HAP-1 (cell line): ENCODE measurements at places on chromosomes 11 and 22.

DNA sequence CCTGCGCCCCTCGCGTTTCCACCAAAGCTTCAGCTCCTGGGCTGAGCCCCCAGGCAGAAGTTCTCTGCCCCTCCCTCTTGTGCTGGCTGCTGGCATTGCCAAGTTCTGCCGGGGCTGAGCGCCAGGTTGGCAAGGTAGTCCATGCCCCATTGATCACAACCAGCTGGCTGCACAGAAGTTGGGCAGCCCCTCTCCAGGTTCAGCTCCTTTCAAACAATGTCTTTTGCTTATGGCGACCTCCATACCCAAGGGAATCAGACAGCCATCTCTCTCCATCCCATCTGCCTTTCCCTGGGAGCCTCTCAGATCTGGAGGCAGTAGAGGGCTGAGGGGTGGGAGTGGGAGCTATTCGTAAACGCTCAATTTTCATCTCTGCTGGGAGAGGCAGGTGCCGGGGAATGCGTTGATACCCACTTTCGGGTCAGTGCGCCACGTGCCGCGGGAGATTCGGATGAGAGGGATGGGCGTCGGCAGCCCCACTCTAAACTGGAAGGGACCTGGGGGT is 1.5 kb downstream of the ADAMTS8 start:
- DNase-seq: no peak

DNA sequence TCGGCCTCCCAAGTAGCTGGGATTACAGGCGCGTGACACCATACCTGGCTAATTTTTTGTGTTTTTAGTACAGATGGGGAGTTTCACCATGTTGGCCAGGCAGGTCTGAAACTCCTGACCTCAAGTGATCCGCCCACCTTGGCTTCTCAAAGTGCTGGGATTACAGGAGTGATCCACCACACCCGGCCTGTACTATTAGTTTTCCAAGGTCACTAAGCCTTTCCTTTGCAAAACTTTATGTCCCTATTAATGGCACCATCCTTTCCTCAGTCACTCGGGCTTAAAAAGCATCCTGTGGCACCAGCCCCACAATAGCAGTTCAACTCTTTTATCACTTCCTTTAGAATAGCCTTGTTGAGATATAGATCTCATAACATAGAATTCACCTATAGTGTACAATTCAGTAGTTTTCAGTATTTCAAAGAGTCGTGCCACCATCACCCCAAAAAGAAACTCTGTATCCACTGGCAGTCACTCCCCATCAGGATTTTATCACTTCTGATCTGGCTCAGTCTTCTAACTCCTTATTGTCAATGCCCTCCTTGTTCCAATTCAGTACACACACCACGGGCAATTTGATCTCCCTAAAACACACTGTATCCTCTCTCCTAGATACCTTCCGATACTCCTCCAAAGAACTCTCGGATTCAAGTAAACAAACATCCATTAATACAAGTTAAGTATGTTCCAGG is 921 bp upstream of the BCL2L13 start:
- no peak for DNase-seq

DNA sequence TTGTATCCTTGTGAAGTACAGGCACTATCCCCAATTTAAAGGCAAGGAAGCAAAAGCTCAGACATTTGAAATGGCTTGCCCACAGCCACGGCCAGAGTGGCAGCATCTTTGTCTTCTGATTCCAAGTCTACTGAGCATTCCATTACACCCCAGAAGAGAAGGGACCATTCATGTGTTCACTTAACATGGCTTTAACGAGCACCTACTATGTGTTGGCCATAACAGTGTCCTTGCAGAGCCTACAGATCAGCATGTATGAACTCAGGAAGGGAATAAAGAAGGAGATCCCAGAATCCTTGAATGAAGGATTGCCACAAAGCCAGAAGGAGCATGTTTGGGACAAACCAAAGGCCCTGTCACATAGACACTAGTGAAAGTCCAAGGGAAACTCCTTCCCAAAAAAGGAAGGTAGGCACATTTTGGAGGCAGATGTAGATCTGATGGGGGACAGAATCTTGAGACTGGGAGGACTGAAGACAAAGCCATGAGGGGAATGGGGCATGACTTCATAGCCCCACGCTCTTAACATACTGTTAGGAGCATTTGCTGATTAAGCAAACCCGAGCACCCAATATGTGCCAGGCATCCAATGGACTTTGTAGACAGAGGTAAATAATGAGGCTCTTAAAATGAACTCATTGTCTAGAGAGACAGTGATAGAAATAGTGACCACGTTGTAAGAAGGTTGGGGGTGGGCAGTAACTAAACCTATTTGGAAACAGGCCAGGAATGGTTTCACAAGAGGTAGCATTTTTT is 54.9 kb downstream of the P4HA3 start:
- no peak for DNase-seq

GRCh38 chr22:19519041-19519926 is 4.9 kb downstream of the CLDN5 start:
- DNase-seq: no peak

DNA sequence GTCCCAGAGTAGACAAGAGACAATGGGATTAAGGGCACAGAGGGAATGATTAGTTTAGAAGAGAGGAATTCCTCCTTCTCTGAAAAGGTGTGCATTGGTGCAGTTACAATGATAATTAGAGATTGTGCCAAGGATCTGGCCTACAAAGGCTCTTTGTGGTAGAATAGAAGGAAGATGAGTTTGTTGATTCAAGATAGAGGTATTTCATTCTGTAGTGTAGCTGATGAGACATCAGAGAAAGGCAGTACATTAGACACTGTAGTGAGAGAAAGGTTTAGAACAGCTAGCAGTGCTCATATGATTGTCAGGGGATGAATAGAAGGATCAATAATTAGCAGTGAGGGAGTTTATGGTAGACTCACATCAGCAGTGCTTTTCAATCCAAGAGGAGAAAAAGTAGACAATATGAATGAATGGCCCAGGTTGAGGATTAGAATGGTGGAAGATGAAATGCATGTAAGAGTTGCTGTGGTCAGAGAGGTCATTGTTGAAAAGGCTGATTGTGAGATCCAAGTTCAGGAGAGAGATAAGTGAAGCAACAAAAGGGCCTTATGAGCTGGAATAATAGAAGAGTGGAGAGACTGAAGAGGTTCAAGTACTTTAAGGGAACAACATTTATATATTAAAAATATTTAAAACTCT is 28.9 kb downstream of the SIK2 start:
- no peak for DNase-seq

- DNase-seq: peak; percentile 72
Measured at GRCh38 chr11:71451596-71452198, 1.3 kb upstream of the NADSYN1 start.

GRCh38 chr11:117743121-117743815 is 53.7 kb downstream of the DSCAML1 start:
- DNase-seq: no peak

GRCh38 chr11:911031-911889 is 650 bp upstream of the CHID1 start:
- DNase-seq: peak; percentile 61

- DNase-seq: no peak
Measured at GRCh38 chr11:102589047-102589459, 36.1 kb downstream of the MMP20 start.

DNA sequence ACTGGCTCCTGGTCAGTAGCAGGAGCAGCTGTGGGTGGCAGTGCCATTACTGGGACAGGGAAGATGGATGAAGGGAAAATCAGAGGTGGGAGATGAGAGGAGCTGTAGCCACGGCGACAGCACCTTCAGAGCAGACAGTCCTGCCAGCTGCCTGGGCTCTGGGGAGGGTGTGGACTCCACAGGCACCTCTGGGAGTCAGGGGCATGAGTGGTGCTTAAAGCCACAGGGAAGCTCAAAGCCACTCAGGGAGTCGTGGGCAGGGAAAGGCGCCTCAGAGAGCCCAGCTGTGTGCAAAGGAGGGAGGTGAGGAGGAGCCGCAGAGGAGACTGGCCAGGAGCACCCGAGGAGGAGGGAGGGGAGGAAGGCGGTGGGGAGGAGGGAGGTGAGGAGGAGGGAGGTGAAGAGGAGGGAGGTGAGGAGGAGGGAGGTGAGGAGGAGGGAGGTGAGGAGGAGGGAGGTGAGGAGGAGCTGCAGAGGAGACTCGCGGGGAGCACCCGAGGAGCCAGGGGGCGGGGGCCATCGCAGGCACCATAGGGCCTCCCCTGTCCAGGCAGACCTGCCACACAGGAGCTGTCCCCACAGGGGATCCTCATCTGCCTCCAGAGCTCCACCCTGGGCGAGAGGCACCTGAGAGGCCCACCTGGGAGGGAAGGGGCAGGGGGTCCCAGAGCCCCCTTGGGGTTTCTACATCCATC is 977.6 kb downstream of the BRD1 start:
- no peak for DNase-seq

DNA sequence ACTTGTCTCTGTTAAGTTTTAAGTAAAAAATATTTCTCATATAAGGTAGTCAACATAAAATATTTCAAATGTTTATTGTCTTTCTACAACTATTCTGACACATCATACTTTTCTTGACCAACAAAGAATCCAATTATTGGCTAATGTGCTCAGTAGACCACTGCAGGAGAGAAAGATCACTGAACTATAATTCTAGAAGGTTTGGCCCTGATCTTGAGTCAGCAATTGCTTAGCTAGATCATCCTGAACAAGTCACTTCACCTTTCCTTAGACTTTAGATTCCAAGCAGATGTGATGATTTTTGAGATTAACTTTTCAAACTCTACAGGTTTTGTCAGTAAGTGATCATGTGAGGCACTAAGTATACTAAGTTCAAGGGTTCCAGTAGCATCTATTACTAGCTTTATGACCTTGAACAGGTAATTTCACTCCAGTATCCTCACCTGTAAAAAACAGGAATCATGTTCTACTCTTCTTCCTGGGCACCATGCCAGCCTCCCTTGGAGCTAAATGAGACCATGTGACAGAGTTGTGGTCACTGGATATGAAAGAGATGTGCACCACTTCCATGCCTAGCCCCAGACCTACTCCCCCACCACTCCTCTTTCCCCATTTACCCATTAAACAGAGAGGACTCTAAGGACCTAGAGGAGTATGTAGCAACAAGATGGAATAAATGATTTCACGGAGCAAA is 17.3 kb downstream of the PGM2L1 start:
- no peak for DNase-seq

- peak; percentile 72 for DNase-seq
Measured at GRCh38 chr22:38034278-38034882, 22.8 kb upstream of the PICK1 start.

GRCh38 chr11:12240677-12241076 is 130.3 kb downstream of the MICAL2 start:
- DNase-seq: no peak

DNA sequence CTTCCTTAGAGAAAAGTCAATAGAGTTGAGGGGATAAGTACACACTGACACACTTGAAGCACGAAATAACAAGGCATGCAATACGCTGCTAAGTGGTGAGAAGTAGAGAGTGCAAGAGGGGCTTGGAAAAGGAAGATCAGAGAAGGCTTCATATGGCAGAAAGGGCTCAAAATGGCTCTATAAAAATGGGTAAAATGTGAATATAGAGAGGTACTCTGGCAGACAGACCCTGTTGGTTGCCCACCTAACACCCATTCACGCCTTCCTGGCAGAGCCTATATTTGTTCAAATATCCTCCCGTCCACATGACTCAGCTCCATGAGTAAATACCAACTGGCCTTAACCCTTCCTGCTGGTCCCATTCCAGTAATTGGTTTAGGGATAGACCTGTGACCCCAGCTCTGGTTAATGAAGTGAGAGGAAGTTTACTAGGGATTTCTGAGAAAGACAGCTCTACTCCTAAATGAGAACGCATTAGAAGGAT is 38.9 kb upstream of the CCDC34 start:
- DNase-seq: no peak

DNA sequence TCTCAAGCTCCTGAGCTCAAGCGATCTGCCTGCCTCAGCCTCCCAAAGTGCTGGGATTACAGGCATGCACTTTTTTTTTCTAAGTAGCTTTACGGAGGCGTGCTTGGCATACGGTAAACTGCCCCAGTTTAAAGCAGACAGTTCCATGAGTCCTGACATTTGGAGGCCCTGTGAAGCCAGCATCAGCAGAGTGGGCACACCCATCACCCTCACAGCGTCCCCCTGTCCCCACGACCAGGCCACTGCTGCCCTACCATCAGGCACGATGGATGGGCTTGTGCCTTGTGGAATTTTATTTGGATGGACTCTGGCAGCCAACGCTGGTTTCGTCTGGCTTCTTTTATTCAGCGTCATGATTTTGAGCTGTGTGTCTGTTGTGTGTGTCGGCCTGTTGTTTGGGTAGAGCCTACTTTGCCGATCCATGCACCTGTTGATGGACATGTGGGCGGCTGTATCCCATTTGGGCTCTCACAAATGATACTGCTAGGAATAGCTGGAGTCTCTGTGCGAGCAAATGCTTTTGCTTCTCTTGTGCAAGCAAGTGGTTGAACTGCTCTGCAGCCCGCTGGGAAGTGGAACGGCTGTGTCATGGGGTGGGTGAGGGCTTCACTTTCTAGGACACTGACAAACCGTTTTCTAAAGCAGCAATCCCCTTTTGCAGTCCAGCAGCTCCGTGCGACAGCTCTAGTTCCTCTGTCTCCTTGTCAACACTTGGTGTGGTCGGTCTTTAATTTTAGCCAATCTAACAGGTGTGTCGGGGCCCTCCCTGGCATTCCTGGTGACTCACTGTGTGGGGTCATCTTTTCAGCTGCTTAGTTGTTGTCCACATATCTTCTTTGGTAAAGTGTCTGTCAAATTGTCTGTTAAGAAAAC is 23.8 kb downstream of the KCNQ1 start:
- no peak for DNase-seq

DNA sequence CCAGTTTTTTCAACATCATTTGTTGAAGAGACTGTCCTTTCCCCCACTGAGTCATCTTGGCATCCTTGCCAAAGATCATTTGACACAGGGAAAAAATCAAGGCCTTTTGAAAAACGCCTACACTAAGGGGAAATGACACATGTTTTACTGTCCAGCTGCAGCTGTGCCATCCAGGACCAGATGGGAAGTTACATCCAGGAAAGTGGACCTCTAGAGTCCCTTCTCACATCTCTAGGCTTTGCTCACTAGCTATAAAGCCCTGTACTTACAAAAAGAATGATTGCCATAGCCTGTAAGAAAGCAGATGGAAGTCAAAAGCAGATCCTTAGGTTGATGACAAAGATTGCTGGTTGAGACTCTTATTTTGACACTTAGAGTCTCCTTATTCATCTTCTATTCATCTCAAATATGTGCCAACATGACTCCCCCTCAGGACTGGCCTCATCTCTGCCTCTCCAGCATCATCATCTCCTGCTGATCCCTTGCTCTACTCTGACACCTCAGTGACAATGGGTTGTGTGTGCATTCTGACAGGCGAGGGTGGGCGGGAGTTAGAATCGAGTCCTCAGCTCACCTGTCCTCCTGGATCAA is 22.8 kb downstream of the OSBP2 start:
- no peak for DNase-seq

GRCh38 chr11:81255895-81256294 is 1477.8 kb downstream of the FAM181B start:
- DNase-seq: no peak

- DNase-seq: no peak
Measured at GRCh38 chr11:11985016-11985715, 23.3 kb downstream of the DKK3 start.

DNA sequence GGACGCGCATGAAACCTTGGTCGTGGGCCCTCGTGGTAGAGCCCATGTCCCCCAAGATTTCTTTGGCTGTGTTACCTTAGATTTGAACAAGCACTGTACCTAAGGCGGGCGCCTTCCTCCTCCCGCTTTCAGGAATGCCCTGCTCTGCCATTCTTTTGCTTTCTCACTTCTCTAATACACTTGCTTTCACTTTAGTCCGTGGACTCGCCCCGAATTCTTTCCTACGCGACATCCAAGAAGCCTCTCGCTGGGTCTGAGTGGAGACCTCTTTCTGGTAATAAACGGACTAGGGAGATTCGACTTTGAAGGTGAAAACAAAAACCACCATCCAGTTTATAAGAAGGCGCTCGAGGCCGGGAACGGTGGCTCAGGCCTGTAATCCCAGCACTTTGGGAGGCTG is 1.2 kb upstream of the NUP50 start:
- DNase-seq: peak; percentile 29
